ENCODE measurements at places on chromosomes 6 and 20. TPM values are rescaled to one million over a fixed set of nuclear protein-coding genes. Genes with fewer than 3 reads are reported as not detected.

- no peak for DNase-seq
Observed at GRCh38 chr6:31007694-31008093, 2.6 kb upstream of the MUC22 start.

GRCh38 chr20:54456961-54457360 lies 18.4 kb upstream of the DOK5 start:
- no peak for DNase-seq

Gene CTAGE9
- not detected for polyA plus RNA-seq

Gene NRSN1
- polyA plus RNA-seq = not detected

Gene PLAGL2
- polyA plus RNA-seq = 2.2 TPM

- DNase-seq = no peak
Observed at GRCh38 chr20:25088267-25088666, 6.3 kb upstream of the VSX1 start.

- DNase-seq = no peak
Observed at GRCh38 chr6:100440935-100441334, 23.8 kb downstream of the SIM1 start.

All from spleen (tissue), 13 donors.